ENCODE measurements at places on chromosomes 4 and X. TPM values are rescaled to one million over a fixed set of nuclear protein-coding genes. Genes with fewer than 3 reads are reported as not detected.

- H3K27ac ChIP-seq: peak overlapping the region; percentile 56
- H3K4me1 ChIP-seq: peaks cover 13% of the 10 kb centered on the region
- H3K36me3 ChIP-seq: no peaks in the 10 kb centered on the region
These were observed 36.9 kb downstream of the EVC start for GRCh38 chr4:5747738-5748375.

DNA sequence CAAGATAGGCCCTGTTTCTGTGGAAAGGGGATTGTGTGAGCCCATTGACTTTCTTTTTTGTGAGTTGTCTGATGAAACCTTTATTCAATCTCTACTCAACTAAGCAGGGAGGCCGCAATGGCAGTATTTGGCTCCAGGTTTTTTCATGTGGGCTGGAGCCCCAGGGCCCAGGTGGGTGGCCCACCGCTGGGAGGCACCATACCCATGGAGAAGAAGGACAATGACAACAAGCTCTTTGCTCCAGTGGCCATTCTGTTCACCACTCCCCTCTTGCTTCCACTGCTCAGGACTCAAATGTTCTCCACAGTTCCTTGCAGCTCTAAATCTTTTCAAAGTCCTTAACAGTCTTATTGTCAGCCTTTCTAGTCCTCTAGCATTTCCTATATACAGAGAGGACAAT lies 54.1 kb downstream of the HOPX start:
- no peak for DNase-seq
- no peak overlapping the region for H3K4me3 ChIP-seq
- H3K36me3 ChIP-seq: no peaks in the 10 kb centered on the region
- H3K4me1 ChIP-seq: peaks cover 25% of the 10 kb centered on the region

Gene FGF5
- not detected for total RNA-seq

GRCh38 chrX:134713618-134714107 lies 55.4 kb upstream of the PLAC1 start:
- H3K4me1 ChIP-seq: no peaks in the 10 kb centered on the region
- H3K27ac ChIP-seq: no peak overlapping the region
- H3K36me3 ChIP-seq: no peaks in the 10 kb centered on the region
- H3K4me3 ChIP-seq: no peak overlapping the region
- DNase-seq: no peak

DNA sequence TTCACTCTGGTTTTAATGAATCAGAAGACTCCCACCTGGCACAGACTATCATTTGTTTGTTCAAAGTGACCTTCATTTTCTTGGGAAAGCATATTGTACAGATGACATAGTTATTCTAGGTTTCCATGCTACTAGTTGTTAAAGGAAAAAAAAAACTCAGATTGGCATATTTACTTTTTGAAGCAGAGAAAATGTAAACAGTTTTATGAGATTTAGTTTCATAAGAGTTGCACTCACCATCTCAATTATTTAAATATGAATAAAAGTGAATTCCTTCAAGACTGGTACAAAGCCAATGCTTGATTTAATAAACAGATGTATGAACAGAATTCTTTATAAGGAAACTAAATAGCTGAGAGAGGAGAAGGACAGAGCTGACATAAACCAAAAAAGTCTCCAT lies 280.3 kb upstream of the UGT8 start:
- no peaks in the 10 kb centered on the region for H3K36me3 ChIP-seq
- no peak overlapping the region for H3K27ac ChIP-seq
- DNase-seq: no peak
- no peak overlapping the region for H3K4me3 ChIP-seq
